ENCODE measurements at places on chromosomes 5 and 9. TPM values are rescaled to one million over a fixed set of nuclear protein-coding genes. Genes with fewer than 3 reads are reported as not detected.

Gene CER1
- total RNA-seq: not detected

GRCh38 chr5:62791059-62791458 lies 212.4 kb downstream of the LRRC70 start:
- no peak for DNase-seq

Gene VCAN
- total RNA-seq: 15.6 TPM

DNA sequence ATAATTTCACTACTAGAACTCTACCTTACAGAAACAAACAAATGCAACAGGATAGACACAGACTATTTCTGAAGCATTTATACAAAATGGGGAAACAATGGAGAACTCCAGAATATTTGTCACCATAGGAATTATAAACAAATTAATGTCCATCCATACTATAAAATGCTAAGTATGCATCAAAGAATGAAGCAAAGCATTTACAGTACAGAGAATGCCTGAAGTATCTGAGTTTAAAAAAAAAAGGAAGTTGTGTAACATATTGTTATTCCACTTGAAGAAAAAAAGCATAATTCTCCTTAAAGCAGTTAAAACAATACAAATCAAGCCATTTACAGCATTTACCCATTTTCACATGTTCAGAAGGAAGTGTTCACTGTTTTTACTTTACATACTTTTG lies 53.0 kb downstream of the DROSHA start:
- DNase-seq: no peak

Gene SPINK5
- 0.42 TPM for total RNA-seq

Gene SAPCD2
- 1.8 TPM for total RNA-seq

DNA sequence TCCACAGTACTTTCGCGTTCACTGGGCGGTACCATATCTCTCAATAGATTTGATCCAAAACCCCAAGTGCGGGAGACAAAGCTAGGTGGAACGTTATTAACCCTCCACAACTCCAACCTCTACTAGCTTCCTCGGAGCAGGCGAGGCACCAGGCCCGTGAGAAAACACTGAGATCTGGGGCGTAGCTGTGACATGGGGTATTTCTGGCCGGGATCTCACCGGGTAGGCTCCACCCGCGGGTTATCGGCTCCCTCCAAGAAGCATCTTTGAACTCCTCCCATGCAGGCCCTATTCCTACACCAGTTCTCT lies 350 bp upstream of the SLC25A46 start:
- no peak for DNase-seq

GRCh38 chr5:26023361-26023760 lies 1015.0 kb downstream of the CDH9 start:
- no peak for DNase-seq

DNA sequence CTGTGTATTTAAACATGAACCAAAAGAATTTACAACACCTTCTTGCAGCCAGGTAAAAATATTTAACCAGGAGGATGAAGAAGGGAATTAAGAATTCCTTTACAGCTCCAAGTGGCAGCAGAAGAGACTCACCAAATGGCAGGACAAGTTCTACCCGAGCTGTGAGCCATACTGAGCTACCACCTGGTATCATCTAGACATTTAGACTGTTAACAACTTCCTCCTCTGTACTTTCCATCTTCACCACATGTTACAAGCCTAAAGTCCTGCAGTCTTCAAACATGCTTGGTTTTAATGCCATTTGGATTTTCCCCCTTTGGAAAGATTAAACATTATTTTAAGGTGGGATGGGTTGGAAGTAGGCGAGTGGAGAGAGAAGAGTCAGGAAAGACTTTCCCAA lies 190.2 kb downstream of the TRPM6 start:
- DNase-seq: no peak

- no peak for DNase-seq
These were observed 1.2 kb downstream of the BNC2 start for GRCh38 chr9:16869131-16869881.

Gene MLANA
- total RNA-seq: 0.25 TPM

- no peak for DNase-seq
These were observed 240.0 kb downstream of the PRR16 start for GRCh38 chr5:120703918-120704587.

Gene GBGT1
- 3.4 TPM for total RNA-seq

- DNase-seq: no peak
These were observed 2050.2 kb upstream of the CDH6 start for GRCh38 chr5:29143266-29143665.

Measured in liver (tissue), 10 donors.